Amniotic epithelial cell (primary cell): ENCODE measurements at places on chromosomes 13 and 19.

GRCh38 chr13:96824140-96824539, 170.1 kb downstream of the OXGR1 start:
- DNase-seq: no peak

GRCh38 chr19:19997656-19998268, 41.5 kb downstream of the ZNF682 start:
- DNase-seq: no peak

- peak; percentile 100 for DNase-seq
These were observed 346.6 kb downstream of the TBC1D4 start for GRCh38 chr13:75135325-75135825.

- DNase-seq: no peak
These were observed 45.2 kb downstream of the SUCLA2 start for GRCh38 chr13:47955836-47956235.

GRCh38 chr19:38047641-38048040, 140.6 kb downstream of the SIPA1L3 start:
- no peak for DNase-seq

DNA sequence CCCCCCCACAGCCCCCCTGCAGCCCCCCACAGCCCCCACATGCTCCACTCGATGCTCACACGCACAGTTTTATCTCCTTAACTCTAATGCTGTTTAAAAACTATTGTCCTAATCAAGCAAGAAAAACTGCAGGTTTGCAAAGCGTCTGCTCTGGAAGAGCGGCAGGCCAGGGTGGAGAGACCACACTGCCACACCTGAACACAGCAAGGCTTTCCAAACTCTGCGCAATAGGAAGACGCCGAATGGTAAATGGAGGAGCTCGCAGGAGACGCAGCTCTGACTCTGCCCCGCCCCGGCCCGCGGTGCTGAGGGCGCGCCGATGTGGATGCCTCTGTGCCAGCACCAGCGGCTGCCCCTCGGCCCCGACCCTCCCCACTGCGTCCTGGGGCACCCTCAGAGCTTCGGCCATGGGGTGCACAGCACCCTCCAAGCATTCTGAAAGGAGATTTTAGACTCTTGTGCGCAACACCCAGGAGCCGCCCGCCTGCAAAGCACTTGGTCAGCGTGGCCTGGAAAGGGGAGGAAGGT, 32.4 kb downstream of the RASA3 start:
- DNase-seq: peak; percentile 79

DNA sequence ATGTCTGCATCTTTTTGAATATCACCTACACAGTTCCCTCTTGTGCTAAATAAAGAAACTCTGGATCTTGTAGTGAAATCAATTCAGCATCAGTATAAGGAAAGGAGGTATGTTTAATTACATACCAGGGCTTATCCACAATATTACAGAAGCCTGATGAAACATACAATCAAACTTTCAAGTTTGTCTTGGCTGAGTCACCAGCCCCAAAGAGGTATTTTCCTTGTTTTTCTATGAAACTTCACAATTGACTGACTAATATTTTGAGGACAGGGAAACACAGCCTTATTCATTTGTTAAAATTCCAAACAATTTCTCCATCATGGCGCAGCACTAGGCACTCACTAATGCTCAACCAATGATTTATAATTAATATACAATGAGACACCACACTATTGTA, 952.4 kb downstream of the PCDH17 start:
- DNase-seq: no peak

DNA sequence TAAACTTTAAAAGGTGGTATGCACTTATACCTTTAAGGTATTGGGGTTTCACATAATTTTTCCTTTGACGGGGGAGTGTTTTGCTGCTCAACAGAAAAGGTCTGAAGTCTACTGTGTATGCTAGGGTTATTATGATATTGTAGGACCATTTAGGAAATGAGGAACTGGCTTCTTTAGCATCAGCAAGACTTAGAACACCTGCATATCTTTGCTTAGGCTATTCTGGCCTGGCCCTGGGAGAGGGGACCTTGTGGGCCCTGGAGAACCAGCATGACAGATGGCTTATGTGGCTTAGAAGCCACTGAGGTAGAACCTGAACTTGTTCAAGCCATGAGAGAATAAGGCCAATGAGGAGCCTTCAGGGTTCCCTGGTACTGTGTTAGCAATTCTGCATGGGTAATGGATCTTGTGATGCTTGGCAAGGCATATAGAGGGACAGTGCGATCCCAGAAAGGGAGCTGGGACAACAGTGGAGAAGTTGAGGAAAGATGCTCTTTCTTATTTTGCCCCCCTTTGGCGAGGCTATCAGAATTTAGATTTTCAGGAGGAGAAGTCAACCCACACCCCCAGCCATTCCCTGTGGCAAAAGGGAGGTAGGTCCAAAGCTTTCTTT, 4.3 kb downstream of the RGCC start:
- DNase-seq: no peak

GRCh38 chr13:103525530-103525929, 459.3 kb upstream of the SLC10A2 start:
- no peak for DNase-seq

DNA sequence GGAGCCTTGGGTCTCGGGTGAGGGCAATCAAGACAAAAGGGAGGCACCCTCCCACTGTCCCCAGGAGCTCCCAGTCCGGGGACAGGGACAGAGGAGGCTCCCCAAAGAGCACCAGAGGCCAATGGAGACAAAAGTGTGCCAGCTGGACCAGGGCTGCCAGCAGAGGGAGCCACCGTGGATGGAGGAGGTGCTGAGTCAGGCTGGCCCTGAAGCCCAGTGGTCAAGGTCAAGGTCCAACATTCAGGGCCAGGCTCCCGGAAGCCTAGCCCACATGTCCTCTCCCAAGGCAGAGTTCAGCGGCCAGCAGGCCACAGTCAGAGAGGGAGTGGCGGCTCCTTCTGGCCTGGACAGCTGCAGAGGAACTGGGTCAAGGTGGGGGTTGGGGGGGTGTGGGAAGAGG, 8.4 kb downstream of the COL5A3 start:
- no peak for DNase-seq

GRCh38 chr19:39401549-39402345, 4.9 kb upstream of the ZFP36 start:
- DNase-seq: peak; percentile 84

GRCh38 chr19:22427547-22427946, 5.4 kb upstream of the ZNF98 start:
- DNase-seq: no peak

- no peak for DNase-seq
These were observed 224.2 kb upstream of the MAB21L1 start for GRCh38 chr13:35700671-35701070.

DNA sequence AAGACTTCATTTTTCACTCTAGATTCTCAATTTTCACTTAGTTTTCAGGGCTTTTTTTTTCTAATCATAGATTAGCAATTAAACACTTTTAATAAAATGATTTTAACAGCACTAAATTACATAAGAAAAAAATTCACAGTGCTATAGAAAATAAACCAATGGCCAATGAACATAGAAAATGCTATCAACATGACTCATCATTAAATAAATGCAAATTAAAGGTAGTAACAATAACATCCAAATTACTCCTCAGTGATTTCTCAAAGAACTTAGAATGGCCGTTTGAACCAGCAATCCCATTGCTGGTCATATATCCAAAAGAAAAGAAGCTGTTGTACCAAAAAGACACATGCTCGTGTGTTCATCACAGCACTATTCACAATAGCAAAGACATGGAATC, 1058.9 kb downstream of the UQCRFS1 start:
- no peak for DNase-seq

DNA sequence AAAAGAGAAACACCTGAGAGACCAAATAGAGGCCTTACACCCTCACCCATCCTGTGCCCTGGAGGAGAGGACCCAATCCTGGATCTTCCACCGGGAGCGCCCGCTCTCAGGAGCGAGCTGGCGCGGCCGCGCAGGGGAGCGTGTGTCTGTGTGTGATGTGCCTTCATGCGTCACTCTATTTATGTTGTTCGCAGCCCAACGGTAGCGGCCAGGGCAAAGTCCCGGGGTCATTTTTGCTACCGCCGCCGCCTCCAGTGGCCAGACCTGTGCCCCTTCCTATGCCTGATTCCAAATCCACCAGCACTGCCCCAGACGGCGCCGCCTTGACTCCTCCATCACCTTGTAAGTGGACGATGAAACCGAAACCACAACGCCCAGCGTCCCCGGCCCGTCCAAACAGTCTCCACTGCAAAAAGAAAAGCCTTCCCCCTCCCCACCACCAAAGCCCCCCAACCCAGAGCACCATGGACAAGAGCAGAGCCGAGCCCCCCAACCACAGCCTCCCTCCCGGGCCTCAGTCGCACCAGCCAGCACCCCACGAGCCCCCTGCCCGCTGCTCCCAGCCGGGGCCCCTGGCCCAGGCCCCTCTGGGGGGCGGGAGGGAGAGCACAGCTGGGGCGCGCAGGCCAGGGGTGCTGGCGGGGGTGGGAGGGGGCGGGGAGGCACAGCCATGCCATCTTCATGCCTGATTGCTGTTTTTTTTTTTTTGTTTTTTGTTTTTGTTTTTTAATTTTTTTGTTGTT, 14.7 kb downstream of the LYL1 start:
- DNase-seq: no peak

DNA sequence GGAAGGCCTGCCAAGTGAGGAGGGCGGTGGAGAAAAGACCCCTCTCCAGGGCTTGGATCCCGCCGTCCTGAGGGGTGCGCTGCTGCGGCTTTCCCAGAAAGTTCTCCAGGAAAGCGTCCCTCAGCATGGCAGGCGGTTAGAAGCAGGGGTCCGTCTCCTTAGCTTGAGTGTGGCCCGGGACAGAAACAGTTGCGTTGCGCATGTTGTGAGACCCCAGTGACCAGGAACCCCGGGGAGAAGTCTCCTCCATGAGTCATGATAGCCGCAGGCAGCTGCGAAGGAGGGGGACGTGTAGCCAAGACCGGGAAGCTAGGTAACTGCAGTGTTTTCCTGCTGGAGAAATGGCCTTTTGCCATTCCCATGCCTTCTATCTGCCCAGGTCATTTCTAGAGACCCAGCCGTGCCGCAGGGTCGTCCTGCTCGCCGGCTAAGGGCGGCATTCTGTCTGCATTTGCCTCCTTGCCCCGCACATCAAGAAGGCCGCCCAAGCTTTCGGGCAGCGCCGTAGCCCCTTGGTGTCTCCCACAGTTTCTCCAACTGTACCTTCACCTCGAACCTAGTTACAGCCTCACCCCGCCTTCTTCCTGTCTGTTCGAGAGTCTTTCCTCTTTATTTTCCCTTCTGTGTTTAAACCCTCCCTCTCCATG, 64.3 kb downstream of the TM9SF2 start:
- DNase-seq: peak; percentile 31

- DNase-seq: no peak
These were observed 1589.9 kb downstream of the SLITRK1 start for GRCh38 chr13:82292334-82292733.

- no peak for DNase-seq
These were observed 53.5 kb downstream of the PTPRS start for GRCh38 chr19:5287066-5287465.

DNA sequence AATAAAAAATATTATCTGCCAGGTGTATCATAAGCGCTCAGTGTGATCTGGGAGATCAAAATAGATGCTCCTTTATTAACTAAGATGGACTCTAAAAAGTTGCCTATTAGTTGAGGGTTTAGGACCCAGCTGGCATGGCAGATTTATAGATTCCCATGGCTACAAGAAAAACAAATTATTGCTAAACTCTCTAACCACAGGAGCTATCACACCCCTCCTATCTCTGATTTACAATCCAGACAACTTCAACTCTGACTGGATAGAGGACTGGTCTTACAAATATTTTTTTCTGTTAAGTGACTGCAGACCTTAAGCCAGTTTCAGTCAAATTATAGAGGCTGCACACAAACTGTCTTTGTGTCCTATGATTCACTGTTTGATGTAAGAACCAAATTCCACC, 45.4 kb upstream of the MYCBP2 start:
- peak; percentile 50 for DNase-seq

- no peak for DNase-seq
These were observed 350.9 kb upstream of the TMTC4 start for GRCh38 chr13:101025519-101025918.

- peak; percentile 62 for DNase-seq
These were observed 923 bp downstream of the DOCK9 start for GRCh38 chr13:98976941-98977340.

- no peak for DNase-seq
These were observed 31.8 kb upstream of the ADGRE5 start for GRCh38 chr19:14349426-14349825.

GRCh38 chr19:1746401-1747284, 6.7 kb upstream of the ONECUT3 start:
- peak; percentile 17 for DNase-seq

DNA sequence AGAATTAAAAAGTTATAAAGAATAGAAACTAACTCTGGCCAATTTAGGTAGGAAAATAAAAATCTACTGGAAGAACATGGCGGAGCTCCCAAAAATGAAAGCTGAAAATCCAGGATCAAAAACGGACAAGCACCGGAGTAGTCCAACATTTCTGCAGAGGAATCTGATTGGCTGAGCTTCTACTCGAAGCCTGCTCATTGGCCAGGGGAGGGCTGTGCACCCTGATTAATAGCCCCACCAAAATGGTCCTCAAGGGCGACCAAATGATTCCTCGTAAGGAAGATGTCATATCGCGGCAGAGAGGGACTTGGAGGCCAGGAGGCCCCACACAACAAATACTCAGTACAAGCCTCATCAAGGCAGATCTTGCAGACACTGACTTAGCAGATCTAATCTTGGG, 900.7 kb downstream of the UQCRFS1 start:
- no peak for DNase-seq

DNA sequence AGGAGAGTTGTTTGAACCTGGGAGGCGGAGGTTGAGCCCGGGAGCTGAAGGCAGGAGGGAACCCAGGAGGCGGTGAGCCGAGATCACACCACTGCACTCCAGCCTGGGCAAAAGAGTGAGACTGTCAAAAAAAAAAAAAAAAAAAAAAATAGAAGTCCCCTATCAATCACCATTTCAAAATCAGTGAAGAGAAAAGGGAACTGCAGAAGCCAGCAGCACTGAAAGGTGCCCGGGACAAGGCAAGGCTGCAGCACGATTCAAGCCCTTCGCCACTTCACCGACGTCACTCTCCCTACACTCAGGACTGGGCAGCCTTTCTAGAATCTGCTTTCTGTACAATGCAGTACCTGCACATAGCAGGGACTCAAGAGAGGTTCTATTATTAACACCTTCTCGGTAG, 21.9 kb upstream of the USP12 start:
- DNase-seq: no peak

DNA sequence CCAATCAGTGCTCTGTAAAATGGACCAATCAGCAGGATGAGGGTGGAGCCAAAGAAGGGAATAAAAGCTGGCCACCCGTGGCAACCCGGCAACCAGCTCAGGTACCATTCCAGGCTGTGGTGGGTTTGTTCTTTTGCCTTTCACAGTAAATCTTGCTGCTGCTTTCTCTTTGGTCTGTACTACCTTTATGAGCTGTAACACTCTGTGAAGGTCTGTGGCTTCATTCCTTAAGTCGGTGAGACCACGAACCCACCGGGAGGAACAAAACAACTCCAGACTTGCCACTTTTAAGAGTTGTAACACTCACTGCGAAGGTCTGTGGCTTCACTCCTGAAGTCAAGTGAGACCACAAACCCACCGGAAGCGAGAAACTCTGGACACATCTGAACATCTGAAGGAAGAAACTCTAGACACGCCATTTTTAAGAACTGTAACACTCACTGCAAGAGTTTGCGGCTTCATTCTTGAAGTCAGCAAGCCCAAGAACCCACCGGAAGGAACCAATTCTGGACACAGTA, 16.5 kb upstream of the SPACA6 start:
- DNase-seq: no peak
